Amniotic stem cell (primary cell): ENCODE measurements at places on chromosomes 11 and 22.
A peak's percentile ranks its signal among the peaks of the same experiment; 100 is the strongest.

DNA sequence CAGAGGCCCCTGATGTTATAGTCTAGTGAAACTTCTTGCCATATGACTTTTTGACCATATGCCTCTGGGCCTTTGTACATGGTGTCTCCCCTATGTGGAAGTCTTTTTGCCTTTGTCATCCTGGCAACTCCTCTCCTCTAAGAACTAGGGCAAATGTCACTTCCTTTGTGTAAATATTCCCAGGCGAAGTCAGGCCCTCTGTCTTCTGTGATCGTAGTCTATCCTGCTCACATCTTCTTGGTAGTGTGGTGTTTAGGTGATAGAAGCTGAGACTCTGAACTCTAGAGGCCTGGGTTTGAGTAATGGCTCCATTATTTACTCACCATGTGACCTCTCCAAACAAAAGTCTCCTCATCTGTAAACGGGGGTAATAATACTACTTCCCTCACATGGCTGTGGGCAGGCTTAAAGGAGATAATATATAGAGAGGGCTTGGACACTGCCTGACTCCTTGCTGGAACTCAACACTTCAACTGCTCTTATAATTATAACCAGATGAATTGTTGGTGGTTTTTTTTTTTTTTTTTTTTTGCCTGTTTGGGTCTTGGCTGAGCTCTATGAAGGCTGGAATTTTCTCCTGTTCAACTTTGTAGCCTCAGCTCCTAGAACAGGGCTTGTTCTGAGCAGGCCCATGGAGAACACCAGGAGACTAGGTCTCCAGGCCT, 43.8 kb downstream of the INSC start:
- DNase-seq: no peak

- DNase-seq: no peak
These were observed 10.1 kb downstream of the TOB2 start for GRCh38 chr22:41436322-41437113.

- no peak for DNase-seq
These were observed 2.4 kb upstream of the CECR2 start for GRCh38 chr22:17366830-17367229.

DNA sequence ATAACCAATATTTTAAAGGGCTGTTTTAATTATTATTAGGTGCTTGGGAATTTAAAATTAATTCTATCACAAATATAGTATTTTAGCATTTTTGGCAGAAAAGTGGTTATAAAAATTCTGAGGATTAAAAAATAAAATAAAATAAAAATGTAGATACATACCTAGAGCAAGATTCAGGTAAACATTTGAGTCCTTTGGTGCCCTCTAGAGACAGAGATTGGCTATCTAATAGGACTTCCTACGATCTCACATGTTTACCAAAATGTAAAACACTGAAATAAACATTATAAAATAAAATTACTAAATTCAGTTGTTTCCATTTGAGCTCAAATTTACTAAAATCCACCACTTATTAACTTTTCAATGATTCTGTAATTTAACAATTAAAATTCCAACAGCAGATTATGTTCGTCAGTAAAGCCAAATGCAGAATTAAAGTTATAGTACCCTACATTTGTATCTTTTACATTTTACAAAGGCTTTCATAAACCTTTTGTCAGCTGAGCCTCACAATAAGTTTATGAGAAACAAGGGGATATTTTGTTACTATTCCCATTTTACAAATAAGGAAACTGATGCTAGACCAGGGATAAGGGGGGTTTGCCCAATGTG, 27.7 kb downstream of the SLC36A4 start:
- DNase-seq: no peak

- no peak for DNase-seq
These were observed 2.9 kb downstream of the SMARCB1 start for GRCh38 chr22:23789638-23790037.

- DNase-seq: no peak
These were observed 5.7 kb upstream of the ABTB2 start for GRCh38 chr11:34363363-34364084.

- DNase-seq: no peak
These were observed 21.6 kb downstream of the MGAT3 start for GRCh38 chr22:39478441-39478850.

DNA sequence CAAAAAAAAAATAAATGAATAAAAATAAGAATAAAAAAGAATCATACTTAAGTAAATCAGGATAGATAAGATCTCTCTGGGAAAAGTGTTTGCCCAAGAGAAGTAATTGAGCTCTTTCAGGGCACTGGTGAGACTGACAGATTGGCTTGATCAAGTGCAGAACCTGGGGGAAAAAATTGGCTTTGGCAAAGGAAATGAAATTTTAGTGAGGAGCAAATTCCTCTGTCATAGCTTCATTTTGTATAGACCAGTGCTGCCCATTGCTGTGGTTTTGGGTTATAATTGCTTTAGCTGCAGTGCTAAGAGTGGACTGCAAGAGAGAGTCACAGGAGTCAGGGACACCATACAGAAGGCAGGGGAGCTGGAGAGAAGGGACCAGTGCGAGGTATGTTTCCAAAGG, 35.7 kb downstream of the SFI1 start:
- no peak for DNase-seq

GRCh38 chr11:67301951-67302516, 1.3 kb upstream of the SSH3 start:
- no peak for DNase-seq

DNA sequence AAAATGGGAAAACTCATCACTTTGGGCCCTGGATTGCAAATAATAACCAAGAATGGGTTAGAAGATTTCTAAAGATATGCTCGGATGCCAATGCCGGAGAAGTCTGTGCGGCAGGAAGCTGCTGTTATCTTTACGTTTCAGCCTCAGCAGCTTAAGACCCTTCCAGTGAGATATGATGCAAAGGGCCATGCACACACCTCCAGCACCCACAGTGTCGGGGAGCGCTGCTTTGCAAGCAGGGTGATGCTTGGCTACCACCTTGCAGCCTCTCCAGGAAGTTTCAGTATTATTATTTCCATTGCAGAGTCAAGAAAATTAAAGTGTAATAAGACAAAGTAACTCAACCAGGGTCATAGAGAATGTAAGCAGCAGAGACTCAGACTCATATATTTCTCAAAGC, 37.3 kb downstream of the LARGE1 start:
- no peak for DNase-seq

- no peak for DNase-seq
These were observed 516.7 kb downstream of the JRKL start for GRCh38 chr11:96906476-96906875.

DNA sequence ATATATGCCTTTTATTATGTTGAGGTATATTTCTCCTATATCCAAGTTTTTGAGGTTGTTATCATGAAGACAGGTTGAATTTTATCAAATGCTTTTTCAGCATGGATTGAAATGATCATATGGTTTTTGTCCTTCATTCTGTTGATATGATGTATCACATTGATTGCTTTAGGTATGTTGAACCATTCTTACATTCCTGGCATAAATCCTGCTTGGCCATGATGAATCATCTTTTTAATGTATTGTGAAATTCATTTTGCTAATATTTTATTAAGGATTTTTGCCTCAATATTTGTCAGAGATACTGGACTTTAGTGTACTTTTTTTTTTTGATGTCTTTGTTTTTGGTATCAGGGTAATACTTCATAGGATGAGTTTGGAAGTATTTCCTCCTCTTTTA, 283.8 kb upstream of the C11orf87 start:
- DNase-seq: no peak

DNA sequence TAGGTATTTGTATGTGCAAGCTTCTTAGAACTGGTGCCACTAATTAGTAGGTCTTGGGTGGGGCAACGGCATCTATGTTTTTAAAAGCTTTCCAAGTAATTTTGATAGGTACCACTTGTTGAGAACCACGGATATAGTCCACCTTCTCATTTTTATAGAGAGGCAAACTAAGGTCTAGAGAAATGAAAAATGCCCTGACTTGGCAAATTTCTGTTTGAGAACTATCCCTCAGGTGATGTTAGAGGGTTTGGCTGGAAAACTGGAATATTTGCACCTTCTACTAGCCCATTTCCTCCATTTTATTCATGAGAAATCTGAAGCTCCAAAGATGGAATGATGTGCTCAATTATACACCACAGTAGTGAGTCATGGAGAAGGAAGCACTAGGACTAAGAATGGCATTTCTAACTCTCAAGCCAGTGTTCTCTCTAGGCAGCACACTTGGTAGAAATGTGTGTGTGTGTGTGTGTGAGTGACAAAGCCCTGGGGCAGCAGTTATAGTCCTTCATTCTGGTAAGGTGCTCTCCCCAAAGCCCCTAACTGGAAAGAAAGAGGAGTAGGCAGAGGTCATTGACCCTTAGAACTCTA, 1.8 kb upstream of the TMEM86A start:
- DNase-seq: no peak

- no peak for DNase-seq
These were observed 16.8 kb upstream of the RGL4 start for GRCh38 chr22:23673826-23674690.

DNA sequence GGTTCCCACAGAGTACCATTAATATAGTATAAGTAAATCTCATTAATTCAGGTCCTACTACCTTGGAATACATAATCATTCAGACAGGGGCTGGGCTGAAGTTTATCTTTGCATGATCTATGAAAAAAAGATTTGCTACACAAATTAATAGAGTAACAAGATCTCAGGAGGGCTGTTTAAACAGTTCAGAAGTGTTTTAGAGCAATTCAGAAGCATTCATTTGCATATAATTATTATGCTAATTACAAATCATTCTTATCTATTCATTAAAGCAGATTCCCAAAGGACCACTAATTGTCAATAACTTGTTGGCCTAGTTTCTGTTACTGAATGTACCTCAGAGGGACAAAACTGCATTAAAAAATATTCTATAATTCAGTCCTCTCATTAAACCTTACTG, 40.5 kb downstream of the PITPNB start:
- no peak for DNase-seq

DNA sequence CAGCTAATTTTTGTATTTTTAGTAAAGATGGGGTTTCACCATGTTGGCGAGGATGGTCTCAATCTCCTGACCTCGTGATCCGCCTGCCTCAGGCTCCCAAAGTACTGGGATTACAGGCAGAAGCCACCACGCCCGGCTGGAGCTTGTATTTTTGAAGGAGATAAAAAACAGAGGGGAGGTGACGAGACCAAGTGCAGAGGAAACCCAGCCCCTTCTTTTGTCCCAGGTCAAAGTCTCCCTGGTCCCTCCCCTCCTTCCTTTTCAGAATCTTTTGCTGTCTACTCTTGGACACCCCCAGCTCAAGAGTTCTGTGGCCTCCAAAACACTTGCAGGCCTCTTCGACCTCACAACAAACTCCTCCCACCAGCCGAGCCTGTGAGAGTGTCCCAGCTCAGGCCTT, 12.2 kb upstream of the TMEM184B start:
- no peak for DNase-seq

DNA sequence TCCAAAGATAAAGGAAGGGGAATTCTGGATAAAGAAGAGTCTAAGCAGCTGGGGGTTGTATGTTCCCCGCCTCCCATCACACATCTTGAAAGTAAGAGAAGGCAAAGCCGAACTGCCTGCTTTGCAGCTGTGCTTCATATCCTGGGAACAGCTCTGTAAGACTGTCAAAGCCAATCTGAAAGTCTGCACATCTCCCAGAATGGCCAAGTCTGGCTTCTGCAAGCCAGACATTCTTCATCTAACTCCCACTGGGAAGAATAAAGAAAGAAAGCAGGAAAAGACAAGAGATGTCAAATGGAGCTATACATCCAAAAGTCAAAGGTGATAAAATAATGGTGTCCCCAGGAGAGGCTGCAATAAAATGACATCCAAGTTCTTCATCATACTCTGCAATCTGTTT, 15.4 kb downstream of the MORC2 start:
- DNase-seq: no peak

DNA sequence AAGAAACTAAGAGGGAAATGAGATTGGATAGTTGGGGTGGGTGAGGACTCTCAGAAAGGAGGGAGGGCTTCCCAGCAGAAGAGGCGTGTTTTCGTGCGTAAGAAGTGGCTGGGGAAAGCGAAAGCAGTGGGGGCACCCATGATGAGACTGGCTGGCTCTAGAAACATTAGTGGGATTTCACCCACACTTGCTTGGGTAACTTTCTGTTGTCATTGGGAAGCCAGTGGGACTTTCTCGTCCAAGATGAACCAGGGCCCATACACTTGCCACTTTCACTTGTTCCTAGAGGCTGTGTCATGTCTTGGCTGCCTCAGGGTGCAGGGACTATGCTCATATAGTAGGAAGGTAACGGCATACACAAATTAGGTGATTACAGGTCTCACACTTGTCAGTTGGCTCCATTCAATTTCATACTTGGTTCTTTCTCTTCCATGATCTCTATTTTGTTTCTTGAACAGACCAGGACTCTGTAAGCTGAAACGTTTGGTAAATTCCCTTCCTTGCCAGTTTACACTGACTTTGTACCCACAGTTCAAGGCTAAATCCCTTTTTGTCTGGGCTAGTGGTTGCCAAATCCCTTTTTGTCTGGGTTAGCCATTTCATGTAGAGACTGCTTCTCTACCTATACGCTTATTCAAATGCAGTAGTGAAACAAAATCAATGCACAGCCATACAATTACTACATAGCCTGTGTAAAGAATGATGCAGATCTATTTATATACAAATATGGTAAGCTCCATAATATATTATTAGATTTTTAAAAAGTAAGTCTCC, 42.0 kb upstream of the CXCR5 start:
- DNase-seq: no peak

GRCh38 chr11:92383430-92383829, 158.8 kb downstream of the FAT3 start:
- DNase-seq: peak; percentile 2

DNA sequence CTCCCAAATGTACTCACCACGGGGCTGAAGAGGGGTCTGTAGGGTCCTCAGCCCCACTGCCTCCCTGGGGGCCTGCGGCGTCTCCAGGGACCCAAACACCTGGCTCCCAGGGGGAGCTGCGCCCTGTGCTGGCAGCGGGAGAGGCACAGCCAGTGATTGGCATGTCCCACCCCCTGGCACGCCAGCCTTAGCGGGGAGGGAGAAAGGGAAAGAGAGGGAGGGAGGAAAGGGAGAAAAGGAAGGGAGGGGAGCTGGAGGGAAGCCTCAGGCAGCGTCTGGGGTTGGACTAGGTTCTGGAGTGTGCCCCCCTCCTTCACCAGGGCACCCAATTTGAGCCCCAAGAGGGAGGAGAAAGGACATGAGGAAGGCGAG, at the start of gene CHRM1:
TSS of gene CHRM1 (minus strand) at position 163 of the 372 bp plus-strand sequence. CDS start 10,263 bp downstream, outside the sequence.
- DNase-seq: no peak

- no peak for DNase-seq
These were observed 24.8 kb downstream of the RIBC2 start for GRCh38 chr22:45438336-45438735.

GRCh38 chr11:34274712-34275398, 83.0 kb downstream of the ABTB2 start:
- peak; percentile 97 for DNase-seq

- no peak for DNase-seq
These were observed 13.6 kb upstream of the PANX3 start for GRCh38 chr11:124597626-124598025.

GRCh38 chr11:10588904-10589303, 20.4 kb upstream of the LYVE1 start:
- DNase-seq: no peak

- no peak for DNase-seq
These were observed 3.9 kb upstream of the OR4C6 start for GRCh38 chr11:55658031-55658573.

- no peak for DNase-seq
These were observed 3.5 kb downstream of the OR51B5 start for GRCh38 chr11:5339771-5340322.
